Hindlimb muscle (tissue), 1 donor: ENCODE measurements at places on chromosomes 11 and 22.

GRCh38 chr11:127925475-127925874 is 661.9 kb downstream of the ETS1 start:
- DNase-seq, result no peak

DNA sequence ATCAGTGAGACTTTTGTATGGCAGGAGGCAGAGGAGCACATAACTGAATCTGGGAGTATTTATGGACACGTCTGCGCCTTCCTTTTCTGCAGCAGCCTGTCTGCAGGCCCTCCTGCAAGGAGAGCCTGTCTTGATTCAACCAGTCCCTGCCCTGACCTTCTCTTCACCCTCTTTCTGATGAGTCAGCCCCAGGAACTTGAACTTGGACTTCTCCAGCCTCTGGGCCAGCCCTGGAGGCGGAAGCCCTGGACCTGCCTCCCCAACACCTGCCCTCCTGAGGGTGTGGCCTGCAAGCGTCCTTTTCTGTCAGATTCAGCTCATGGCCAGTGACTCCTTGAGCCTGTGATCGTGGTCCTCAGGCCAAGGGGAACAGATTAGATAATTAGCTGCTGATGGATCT is 20.0 kb downstream of the DAGLA start:
- DNase-seq, result no peak

DNA sequence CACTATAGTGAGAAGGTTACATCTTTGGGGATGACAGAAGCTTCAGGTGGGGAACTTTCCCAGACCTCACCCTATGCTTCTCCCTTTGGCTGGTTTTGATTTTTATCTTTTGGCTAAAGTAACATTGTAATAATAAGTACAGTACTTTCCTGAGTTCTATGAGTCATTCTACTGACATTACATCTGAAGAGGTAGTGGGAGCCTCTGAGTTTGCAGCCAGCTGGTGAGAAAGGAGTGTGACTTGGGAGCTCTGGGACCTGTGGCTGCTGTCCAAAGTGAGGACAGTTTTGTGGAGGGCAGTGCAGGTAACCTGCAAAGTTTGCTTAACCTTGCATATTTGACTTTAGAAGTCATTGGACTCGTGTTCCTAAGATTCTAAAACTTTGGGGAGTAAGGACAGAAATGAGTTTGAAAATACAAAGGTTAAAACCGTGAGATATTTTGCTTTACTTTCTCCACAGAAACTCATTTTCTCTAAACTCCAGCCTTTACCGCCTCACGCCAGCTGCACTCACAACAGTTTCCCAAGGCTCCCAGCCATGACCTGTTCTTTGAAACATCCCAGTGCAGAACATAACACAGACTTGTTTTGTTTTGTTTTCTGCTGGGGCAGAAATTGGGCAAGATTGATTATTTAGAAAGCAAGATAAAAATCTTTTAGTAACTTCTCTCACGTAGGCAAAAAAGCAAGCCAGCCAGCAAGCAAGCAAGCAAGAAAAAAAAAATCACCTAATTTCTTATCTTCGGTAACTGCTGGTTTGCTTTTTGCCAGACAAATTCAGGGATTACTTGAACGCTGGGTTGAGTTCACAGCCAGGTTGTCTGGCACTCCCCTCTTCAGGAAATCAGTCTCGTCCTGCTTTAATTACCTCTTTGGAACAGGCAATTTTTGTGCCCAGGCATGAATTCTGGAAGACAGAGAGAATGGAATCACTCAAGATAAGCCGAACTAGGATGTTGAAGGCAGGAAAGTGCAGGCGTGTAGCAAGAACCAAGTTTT is 478.3 kb upstream of the ISX start:
- DNase-seq, result peak; percentile 8

- DNase-seq, result no peak
These were observed 1.3 kb downstream of the BMAL1 start for GRCh38 chr11:13278609-13279486.

- no peak for DNase-seq
These were observed 4.3 kb downstream of the ZNF408 start for GRCh38 chr11:46705070-46705688.

DNA sequence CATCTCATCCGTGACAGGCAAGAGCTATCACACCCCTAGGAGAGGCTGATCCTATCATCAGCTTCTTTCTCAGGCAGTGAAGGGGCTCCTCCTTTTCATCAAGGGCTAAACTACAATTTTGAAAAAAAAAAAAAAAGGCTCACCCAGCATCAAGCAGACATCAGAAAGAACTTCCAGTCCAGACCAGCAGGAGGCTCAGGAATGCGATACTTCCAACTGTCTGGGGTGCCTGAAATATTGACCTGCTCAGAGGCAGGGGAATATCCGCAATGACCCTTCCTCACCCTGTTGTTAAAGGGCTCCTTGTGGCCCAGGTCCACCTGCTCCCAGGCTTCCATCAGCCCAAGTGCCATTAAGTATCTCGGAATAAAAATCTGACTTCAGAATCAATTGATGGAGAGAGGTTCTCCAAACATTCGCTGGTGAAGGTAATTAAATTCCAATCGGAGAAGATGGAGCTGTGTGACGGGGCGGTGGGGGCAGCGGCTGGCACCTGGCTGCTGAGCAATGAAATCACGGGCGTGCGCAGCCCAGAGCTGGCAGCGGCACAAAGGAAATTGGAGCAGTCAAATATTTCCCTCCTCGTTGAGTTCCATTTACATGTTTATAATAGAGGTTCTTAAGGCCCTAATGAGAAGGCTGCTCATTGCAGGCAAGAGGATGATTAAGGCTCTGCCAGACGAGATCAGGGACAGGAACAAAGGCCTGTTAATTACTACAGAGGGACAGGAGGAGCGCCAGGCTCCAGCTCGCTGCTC is 69.0 kb upstream of the THY1 start:
- DNase-seq, result no peak

DNA sequence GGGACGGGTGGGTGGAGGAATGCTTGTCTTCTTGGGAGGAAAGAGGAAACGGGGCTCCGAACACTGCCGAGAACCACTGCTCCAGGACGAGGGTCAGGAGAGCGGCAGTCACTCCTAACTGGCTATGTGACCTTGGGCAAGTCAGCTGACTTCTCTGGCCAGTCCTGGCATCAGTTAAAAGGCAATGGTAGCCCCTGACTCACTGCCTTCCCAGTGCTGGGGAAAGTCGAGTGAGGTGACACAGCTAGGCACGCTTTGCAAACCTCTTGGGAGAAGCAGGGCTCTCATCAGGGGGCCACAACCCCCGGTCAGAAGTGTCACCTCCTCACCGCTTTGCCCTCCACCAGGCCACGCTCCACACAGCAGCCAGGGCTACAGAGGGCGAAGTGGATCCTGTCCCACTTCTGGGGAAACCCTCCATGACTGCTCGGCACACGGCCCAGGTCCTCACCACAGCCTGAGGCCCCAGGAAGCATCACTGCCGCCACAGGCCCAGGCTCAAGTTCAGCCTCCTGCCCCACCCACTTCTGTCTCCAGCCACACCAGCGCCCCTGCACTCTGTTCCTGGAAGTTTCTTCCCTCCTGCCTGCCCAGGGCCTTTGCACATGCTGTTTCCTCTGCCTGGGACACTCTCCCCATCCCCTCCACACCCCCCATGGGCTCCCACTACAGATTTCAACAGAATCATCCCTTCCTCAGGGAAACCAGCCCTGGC is 16.3 kb downstream of the IL2RB start:
- no peak for DNase-seq

GRCh38 chr22:38944653-38945052 is 12.8 kb upstream of the APOBEC3A start:
- no peak for DNase-seq

DNA sequence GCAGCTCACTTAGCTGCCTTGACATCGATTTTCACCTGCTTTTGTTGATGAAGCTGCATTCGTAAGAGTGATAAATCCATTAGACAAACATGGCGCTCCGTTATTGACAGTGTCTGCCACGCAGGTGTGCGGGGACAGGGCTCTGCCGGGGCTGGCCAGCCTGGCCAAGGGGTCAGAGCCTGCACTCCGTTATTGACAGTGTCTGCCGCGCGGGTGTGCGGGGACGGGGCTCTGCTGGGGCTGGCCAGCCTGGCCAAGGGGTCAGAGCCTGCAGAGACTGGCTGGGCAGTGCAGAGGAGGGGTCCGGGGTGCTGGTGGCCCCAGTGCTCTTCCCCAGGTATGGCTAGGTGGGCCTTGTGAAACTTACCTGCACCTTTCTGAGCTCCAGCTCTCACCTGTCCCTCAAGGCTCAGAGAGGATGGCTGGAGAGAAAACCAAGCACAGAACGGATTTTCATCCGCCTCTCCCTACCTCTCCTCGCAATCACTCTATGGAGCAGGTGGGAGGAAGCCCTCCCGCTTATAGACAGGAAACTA is 101.6 kb upstream of the B3GAT1 start:
- no peak for DNase-seq

DNA sequence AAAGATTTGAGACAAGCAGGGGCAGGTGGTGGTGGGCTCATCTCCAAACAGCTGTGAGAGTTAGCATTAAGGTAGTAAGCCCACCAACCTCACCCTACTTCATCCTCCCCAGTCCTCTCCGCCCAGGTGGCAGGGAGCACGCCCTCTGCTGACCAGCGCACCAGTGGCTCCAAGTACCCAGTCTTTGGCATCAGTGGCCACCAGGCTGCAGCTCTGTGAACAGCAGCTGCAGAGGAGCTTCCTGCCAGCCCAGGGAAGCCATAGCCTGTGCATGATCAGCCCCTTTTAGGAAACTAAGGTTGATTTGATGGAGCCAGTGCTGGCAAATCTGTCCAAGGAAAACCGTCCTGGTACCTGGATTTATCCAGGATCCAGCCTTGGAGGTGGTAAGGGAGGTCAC is 21.7 kb downstream of the CAVIN3 start:
- no peak for DNase-seq

DNA sequence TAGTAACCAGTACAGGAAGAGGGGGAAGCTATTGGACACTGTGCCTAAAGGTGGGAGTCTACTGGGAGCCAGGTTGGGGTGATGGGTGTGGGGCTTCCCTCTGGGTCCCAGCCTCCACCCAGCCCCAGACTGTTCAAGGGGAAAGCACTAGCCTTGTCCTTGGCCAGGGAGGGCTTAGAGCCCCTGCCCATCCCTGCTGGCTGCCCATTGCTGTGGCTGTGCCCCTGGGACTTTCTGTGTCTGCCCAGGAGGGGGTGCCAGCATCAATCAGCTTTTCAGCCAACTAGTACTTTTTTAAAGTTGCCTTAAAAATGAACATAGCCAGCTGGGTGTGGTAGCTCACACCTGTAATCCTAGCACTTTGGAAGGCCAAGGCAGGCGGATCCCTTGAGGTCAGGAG is 19.9 kb downstream of the INCENP start:
- DNase-seq, result no peak

DNA sequence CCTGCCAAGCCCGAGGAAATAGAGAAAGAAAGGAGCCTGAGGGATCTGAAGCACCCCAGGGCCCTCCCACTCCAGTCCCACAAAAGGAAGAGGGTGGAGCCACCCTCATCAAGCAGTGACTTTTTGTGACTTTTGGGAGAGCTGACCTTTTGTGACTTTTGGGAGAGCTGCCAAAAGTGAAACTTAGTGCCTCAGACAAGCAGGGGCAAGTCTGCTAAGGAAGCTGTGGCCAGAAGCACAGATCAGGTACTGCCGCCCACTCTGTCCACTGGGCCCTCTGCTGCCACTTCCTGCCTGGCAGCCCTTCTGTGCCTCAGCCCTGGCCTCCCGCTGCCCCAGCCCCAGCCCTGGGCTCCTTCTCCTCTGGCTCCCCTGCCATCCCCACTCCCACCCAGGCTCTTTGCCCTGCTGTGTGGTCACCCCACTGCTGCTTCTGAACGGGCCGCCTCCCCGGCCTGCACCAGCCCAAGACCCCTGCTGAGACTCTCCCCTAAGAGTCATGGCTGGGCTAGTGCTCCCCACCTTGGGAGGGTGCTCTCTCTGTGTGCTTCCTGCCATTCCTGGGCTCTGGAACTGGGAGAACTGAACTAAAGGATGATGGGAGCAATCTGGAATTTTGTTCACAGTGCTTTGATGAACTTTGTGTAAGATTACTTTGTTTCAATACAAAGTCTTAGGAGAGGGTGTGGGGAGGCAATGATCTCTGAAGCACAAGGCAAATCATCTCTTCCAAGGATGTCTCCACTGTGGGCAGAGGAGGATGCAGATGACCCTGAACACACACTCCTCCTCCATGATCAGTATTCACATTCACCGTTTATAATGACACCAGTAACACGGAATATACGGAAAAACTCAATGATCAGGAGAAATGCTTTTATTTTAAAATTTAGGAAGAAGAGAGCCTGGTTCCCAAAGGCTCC is at the start of gene APOBEC3H:
Gene APOBEC3H, plus strand, starts transcription at position 147 of the 923 bp plus-strand sequence. CDS start 3,035 bp downstream, outside the sequence.
- no peak for DNase-seq

DNA sequence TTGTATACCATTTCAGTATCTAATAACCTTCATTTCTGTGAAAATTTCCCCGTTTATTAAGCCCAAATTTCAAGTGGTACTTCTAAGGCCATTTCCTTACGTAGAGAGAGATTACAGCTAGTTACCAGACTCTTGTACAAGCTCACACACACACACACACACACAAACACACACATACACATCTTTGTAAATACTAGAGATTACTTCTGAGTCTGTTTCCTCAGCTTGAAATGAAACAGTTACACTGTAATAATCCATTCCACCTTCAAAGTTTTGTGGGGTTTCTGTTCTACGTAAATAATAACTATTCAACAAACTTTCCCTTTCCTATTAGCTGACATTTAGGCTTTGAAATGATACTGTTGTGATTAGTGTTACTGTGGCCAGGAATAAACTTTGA is 6.2 kb downstream of the POGLUT3 start:
- no peak for DNase-seq

GRCh38 chr22:44723801-44724200 is 21.8 kb downstream of the PRR5 start:
- no peak for DNase-seq

- DNase-seq, result no peak
These were observed 796 bp downstream of the MYOD1 start for GRCh38 chr11:17719938-17720795.

DNA sequence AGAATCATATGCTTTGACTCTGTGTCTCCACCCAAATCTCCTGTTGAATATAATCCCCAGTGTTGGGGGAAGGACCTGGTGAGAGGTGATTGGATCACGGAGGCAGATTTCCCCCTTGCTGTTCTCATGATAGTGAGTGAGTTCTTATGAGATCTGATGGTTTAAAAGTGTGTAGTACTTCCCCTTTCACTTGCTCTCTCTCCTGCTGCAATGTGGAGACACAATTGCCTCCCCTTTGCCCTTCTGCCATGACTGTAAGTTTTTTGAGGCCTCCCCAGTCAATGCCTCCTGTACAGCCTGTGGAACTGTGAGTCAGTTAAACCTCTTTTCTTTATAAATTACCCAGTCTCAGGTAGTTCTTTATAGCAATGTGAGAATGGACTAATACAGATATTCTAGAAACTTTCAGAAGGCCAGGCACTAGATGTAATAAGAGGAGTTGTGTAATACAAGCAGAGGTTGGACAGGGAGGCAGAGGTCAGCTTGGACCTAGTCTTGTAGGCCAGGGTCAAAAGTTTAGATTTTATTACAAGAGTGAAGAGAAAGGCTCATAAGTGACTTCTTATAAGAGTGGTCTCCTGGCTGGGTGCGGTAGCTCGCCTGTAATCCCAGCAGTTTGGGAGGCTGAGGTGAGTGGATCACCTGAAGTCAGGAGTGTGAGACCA is 9.3 kb upstream of the SERPING1 start:
- no peak for DNase-seq

- DNase-seq, result no peak
These were observed 86.1 kb upstream of the SEPTIN5 start for GRCh38 chr22:19628038-19628776.

GRCh38 chr11:69386594-69387408 is 92.8 kb downstream of the MYEOV start:
- DNase-seq, result no peak

- DNase-seq, result no peak
These were observed 4.7 kb upstream of the POLD4 start for GRCh38 chr11:67357831-67358670.

- no peak for DNase-seq
These were observed 3.0 kb upstream of the RFPL3 start for GRCh38 chr22:32354360-32355351.
